ENCODE measurements at places on chromosomes 6 and 20. TPM values are rescaled to one million over a fixed set of nuclear protein-coding genes. Genes with fewer than 3 reads are reported as not detected.

Gene BMP2
- 0.30 TPM for total RNA-seq

Gene FBXO30
- total RNA-seq, result 3.7 TPM

Gene NNAT
- not detected for total RNA-seq

Gene BLOC1S5
- 9.7 TPM for total RNA-seq

Gene LAMA5
- 400 TPM for total RNA-seq

Gene CST4
- not detected for total RNA-seq

Gene LTA
- total RNA-seq, result not detected

Gene RNF114
- 58.6 TPM for total RNA-seq

Gene SYNCRIP
- 117 TPM for total RNA-seq

Gene ECI2
- total RNA-seq, result 66.1 TPM

Gene SAPCD1
- total RNA-seq, result 3.0 TPM

Gene ASIP
- not detected for total RNA-seq

Gene BTNL2
- not detected for total RNA-seq

Gene CRISP2
- total RNA-seq, result not detected

Gene ANKRD66
- not detected for total RNA-seq

Gene STK35
- total RNA-seq, result 11.6 TPM

Gene CENPB
- 120 TPM for total RNA-seq

Gene ZDHHC14
- 2.6 TPM for total RNA-seq

Gene SLC32A1
- total RNA-seq, result not detected

Gene CLVS2
- 0.17 TPM for total RNA-seq

Gene THBS2
- 0.03 TPM for total RNA-seq

Gene MRPS18B
- total RNA-seq, result 111 TPM

Gene TTLL9
- 0.10 TPM for total RNA-seq

Gene OR2H2
- not detected for total RNA-seq

Gene TOX2
- total RNA-seq, result 14.2 TPM

Gene PCMTD2
- 12.5 TPM for total RNA-seq

Gene B4GALT5
- 74.6 TPM for total RNA-seq

Gene GGTLC1
- not detected for total RNA-seq

Gene TFAP2B
- total RNA-seq, result not detected

Gene HCRTR2
- not detected for total RNA-seq

Gene VGLL2
- not detected for total RNA-seq

Gene DYNLRB1
- 198 TPM for total RNA-seq

Gene ANKRD6
- total RNA-seq, result 2.0 TPM

Gene MOXD1
- 2.7 TPM for total RNA-seq

Gene MYL9
- total RNA-seq, result 14.8 TPM

Gene RNF5
- 48.1 TPM for total RNA-seq

Gene TINAG
- total RNA-seq, result not detected

Gene KCNK16
- total RNA-seq, result not detected

Gene SLC13A3
- not detected for total RNA-seq

Gene ZSCAN23
- not detected for total RNA-seq

Gene MOG
- total RNA-seq, result not detected

Gene SRSF12
- total RNA-seq, result 1.6 TPM

Gene FAM209A
- 0.44 TPM for total RNA-seq

Gene TMEM74B
- total RNA-seq, result 3.9 TPM

Gene CNR1
- 1.9 TPM for total RNA-seq

Gene PPIL6
- 2.9 TPM for total RNA-seq

Gene DEF6
- total RNA-seq, result 0.26 TPM

Data from A549 treated with Hydrocortisone at 1 μM for 4 hours (cell line).